ENCODE measurements at places on chromosomes 2 and 18.
A peak's percentile ranks its signal among the peaks of the same experiment; 100 is the strongest.

DNA sequence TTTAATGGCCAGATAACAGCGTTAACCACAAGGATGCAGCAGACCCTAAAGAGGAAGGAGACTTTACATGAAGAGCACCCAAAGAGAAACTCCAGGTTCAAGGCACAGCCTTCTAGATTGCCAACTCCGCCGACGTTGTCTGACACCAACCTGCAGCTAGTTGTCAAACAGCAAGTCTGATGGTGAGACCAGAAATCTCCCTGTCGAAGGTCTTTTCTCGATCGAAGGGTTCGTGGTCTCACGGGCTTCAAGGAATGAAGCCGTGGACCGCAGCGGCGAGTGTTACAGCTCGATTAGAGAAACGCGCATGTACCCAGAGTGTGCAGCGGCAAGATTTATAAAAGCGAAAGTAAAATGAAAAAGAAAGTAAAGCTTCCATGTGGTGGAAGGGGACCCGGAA lies 656.3 kb downstream of the XIRP2 start:
- DNase-seq, result no peak

DNA sequence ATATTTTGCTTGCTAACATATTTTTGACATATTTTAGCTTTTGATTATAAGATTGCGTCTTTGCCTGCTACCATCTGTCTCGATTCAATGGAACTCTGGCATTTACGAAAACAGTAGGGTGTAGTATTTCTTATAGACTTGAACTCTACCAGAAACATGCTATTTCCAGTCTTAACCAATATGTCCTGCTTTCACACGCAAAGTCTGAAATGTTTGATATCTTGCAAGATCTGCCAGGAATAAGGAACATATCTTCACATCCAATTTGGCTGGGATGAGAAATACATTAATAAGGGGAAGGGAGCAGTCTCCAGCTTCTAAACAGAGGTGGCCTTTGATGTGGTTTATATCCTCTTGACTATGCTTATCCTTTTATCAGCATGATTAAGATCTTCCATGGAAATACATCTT lies 299.4 kb downstream of the ZNF521 start:
- no peak for DNase-seq

- DNase-seq, result no peak
These were observed 14.8 kb downstream of the CCDC121 start for GRCh38 chr2:27613985-27614384.

DNA sequence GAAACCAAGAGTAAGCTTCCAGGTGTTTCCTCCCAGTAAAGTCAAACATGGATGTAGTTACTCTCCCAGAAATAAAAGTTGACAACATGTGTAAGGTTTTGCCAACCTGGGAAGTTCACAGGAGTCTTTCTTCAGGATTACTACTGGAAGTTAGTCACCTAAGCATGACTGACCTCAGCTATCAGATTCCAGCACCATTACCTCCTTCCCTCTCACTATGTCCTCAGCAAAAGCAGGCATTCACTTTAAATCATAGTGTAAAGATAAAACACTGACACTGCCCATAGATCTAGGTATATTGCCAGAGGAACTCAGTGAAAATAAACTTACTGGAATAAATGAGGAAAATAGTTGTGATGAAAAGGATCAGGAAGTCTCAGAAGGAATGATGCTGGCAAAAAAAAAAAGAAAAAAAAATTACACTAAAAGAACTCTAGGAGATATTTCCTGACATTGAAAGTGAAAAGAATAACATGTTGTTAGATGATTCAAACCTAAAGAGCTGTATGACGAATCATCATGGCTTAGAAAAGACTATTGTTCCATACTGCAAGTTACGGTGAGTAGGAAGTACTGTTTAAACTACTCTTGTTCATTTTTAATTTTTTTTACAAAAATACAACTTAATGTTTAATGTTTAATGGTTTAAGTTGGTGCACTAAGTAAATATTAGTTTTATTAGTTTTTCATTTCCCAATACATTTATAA lies 484.5 kb upstream of the ZNF804A start:
- no peak for DNase-seq

DNA sequence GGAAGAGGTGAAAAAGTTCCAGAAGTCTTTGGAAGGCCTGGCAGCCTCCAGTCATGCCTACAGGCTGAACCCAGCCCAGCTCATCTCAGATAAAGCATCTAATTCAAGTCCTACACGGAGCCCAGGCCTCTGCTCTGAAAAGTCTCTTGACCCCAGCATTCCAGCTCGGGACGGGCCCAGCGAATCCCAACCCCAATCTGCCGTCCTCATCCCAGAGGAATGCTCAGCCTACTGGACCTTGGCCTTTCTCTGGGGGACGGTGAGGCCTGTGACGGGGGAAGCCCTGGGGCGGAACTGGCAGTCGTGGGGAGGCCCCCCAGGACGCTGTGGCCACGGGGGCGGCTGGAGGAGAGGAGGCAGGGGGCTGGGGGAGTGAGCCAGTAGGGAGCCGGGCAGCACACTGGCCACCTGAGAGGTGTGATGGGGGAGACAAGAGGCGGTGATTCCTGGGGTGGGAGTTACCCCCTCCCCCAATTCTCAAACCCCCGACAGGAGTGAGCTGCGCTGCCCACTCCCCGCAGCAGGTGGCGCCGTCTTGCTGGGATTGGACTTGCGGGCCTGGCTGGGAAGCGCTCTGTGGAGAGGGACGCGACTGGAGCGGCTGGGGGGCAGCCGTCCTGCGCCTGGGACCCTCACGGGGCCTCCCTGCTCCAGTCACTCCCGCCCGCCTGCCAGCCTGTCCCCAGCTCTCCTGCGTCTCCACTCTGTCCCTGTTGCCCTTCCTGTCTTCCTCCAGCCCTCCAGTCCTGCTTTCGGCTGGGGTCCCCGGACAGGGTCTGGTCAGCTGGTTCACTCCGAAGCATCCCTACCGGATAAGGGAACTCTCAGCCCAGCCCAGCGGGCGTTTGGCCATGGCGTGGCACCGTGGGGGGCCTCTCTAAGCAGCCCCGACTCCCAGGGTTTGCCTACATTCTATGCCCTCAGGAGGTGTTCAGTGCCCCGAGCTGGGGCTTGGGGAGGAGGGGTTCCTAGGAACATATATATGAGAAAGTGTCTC lies 182.6 kb upstream of the HAAO start:
- DNase-seq, result peak; percentile 29

- no peak for DNase-seq
These were observed 117.9 kb downstream of the NRP2 start for GRCh38 chr2:205800224-205800623.
